ENCODE measurements at places on chromosomes 16 and 17.

- peak; percentile 85 for DNase-seq
Measured at GRCh38 chr17:29091606-29092289, 48.8 kb downstream of the PIPOX start.

DNA sequence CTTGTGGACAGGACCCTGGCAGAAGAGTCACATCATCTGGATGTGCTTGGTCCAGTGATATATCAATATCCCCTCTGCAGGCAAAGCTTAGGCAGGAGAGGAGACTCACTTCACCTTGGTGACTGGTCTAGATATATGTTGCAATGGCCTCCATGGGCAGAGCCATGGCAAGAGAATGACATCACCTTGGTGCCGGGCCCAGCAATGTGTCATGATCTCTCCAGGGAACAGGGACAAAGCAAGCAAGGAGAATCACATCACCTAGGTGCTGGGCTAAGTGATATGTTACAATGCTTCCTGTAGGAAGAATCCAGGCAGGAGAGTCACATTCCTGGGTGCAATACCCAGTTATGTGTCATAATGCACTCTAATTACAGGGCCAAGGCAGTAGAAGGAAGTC lies 2106.2 kb downstream of the TP53TG3F start:
- DNase-seq = no peak

- no peak for DNase-seq
Measured at GRCh38 chr16:66334853-66335574, 31.5 kb upstream of the CDH5 start.

GRCh38 chr17:2511462-2512369 lies at the start of gene METTL16:
TSS of gene METTL16 (minus strand) at chr17:2511888. CDS start at chr17:2502331, 9,557 bp downstream.
- peak; percentile 81 for DNase-seq

DNA sequence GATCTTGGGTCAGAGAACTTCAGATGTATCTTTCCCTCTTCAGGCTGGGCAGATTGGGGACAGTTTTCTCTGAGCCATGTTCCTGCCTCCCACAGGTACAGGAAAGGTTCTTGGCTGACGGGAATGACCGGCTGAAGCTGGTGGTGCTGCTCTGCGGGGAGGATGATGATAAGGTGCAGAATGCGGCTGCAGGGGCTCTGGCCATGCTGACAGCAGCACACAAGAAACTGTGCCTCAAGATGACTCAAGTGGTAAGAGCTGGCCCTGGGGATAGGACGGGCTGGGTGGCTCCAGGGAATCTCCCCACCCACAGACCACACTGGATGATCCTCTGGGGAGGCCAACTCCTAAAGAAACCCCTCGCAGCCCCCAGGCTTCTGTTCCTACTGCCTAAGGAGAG lies 10.9 kb downstream of the SLC35G3 start:
- DNase-seq = no peak

DNA sequence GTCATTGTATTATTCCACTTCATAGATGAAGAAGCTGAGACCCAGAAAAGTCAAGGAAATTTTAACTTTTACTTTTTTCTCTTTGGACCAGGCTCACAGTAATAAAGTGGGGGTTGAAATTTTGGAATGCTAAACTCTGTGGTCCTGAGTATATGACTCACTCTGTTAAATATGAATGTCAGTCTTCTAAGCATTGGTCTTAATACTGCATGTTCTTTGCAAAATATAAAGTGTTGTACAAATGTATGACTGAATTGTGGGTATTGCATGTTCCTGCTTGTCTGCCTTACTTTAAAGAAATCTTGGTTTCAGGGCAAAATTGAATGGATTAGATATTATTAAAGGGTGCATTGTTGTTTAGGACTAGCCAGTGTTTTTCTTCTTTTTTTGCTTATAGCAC lies 950.8 kb upstream of the GOT2 start:
- no peak for DNase-seq

GRCh38 chr17:57515662-57516211 lies 229.4 kb downstream of the CCDC182 start:
- DNase-seq = no peak

- DNase-seq = no peak
Measured at GRCh38 chr16:27778926-27779570, 229.1 kb downstream of the KATNIP start.

DNA sequence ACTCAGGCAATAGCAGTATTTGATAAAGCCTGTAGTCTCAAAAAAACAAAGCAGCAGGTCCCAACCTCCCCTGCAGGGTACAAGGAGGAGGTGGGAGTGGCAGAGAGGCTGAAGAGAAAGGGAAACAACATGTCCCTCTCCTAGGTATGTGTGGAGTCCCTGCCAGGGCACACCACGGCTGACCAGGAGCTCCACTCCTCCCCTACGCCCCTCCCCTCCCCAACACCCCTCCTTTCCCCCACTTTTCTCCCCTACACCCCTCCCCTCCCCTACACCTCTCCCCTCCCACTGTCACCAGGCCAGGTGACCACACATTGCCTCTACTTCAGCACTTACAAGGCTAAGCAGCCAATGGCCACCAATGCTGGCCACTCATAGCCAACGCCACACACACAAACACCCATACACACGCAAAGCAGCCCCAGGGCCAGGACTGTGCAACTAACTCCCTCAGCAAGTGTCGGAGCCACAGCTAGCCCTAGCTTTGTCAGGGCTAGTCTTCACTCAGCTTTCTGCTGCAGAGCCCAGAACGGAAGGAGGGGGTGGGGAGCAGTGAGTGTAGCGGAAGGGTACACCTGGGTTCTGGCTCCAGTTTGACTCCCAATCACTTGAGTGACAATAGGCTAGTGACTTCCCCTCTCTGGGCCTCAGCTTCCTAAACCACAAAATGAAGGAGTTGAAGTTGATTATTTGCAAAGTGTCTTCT lies 8.2 kb downstream of the CAVIN1 start:
- DNase-seq = no peak

DNA sequence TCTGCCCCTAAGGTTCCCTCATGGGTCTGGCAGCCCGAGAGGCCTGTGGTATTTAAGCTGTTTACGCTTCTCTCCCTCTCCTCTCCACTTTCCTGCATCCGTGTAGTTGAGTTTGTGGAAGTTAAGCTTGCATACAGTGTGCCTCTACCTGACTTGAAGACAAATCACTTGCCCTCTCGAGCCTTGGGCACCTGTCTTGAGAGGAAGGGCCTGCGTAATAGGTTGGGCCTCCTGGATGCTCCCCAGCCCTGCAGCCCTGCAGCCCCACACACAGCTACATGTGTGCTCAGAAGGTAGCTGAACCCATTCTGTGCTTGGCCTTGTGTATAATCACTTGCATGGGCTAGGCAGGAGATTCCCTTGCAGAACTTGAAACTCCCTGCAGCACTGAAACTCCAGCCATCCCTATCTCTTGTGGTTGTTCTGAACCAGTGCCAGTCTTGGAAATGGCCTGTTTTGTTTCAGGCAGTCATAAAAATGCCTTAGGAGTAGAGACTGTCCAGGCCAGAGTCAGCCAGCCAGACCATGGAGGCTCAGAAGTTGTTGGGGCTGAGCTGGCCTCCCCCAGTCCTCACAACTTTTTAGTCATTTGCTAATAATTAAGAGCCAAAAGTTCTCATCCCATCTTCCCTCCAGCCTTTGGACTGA lies 134.6 kb downstream of the CLEC16A start:
- DNase-seq = no peak

DNA sequence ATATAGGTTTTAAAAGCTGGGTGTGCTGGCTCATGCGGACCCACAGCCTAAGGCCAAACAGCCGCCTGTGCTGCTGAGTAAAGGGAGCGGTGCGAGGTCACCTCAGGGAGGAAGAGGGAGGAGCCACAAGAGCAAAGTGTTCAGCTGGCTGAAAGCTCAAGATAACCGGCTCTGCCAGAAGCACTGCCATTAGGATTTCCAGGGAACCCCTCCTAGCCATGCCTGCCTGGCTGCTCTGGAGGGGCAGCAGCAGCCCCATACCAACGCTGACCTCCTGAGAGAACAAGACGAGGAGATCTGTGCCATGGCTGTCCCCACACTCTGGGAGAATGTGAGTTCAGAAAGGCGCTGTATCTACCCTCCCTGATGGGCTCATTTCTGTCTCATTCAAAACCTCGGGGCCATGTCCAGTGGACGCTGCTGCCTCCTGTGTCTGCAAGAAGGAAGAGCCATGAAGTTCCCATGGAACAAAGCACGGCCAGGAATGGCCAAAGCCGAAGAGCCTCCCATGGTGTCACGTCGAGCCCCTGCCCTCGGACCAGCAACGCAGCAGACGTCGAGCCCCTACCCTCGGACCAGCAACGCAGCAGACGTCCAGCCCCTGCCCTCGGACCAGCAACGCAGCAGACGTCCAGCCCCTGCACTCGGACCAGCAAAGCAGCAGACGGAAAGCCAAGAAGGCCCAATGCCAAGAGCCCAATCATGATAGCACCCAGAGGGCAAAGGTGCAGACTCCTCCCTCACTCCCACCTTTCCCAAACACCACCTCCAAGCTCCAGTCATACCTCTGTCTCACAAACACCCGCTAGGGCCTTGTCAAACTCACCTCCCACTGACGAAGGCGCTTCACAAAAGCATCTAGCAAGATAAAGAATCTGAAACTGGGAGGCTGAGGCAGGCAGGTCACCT lies 107.0 kb downstream of the ANKRD11 start:
- no peak for DNase-seq

DNA sequence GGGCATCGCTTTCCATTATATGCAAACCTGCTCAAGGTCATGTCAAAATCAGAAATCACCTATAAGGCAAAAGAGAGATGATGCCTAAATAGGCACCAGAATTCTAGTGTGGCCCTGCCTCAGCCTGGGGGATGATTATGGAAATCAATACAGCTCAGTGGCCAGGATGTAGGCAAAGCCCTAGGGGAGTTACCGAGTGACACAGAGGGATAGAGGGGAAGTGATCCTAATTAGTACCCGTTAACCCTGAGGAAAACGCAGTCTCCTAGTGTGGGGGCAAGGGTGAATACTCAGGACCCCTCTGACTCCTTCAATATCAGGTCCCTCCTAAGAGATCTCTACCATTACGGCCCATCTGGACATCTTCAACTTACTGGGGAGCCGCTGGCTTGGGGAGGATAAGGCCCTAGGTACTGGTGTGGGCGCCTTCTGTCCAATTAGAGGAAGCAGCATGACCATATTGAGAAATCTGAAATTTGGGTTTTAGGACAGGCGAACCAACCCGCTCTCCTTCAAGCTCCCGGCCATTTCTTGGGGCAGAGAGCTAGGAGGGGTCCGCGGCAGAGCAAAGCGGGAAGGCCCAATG lies 725 bp downstream of the NT5C3B start:
- no peak for DNase-seq

DNA sequence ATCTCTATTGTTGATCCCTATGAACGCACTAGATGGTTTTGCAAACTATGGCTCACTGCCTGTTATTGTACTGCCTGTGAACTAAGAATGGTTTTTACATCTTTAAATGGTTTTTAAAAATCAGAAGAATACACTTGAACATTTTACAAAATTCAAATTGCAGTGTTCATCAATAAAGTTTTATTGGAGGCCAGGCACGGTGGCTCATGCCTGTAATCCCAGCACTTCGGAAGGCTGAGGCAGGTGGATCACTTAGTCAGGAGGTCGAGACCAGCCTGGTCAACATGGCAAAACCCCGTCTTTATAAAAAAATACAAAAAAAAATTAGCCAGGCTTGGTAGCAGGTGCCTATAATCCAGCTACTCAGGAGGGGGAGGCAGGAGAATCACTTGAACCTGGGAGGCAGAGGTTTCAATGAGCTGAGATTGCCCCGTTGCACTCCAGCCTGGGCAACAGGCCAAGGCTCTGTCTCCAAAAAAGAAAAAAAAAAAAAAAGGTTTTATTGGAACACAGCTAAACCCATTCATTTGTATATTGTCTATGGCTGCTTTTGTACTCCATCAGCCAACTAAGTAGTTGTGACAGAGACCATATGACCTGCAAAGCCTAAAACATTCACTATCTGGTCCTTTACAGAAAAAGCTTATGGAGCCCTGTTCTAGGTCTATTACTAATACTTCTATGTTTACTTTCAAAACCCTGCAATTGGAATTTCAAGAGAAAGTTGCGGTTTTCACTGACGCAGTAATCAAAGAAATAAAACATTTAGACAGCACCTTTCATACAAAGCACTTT lies 18.9 kb downstream of the IKZF3 start:
- DNase-seq = no peak

DNA sequence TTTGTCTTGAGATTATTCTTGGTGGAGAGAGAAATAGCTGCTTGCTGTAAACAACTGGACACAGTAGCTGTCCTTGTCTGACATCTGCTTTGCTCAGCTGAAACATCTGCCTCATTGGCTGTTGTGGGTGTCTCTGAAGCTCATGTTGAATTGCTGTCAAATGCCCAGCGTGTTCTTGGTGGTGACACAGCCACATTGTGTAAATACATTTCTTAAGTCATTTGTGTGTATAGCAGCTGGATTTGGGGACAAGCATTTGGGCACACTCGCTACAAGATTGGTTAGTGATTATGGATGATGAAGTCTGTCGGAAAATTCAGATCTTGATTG lies 5.3 kb downstream of the FAM234A start:
- no peak for DNase-seq

DNA sequence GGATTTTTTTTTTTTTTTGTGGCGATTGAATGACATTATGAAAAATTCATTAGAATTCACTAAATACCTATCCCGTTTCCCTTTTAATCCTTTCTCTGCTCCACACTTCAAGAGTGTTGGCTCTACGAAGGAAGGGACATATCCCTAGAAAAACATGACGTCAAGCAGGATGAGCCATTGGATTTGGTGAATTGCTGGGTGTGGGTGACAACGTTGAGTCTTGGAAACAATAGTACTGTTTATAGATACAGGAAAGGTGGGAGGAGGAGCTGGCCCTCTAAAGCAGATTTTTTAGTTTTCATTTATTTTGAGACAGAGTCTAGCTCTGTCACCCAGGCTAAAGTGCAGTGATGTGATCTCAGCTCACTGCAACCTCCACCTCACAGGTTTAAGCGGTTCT lies 167.6 kb upstream of the FAM20A start:
- DNase-seq = no peak

DNA sequence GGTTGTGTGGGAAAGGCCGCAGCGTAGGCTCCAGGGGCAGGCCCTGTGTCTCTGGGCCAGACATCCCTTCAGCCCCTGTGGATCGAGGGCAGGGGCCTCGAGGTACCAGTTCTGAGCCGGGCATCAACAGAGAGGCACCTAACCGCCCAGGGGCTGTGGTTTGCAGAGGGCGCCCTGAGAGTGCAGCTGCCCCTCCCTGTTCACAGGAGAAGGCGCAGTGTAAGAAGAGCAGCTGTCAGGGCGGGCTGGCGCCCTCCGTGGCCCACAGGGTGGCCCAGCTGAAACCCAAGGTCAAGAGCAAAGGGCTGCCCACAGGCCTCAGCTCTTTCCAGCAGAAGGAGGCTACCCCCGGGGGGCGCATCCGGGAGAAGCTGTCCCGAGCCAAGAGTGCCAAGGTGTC lies 56.5 kb downstream of the ACTG1 start:
- no peak for DNase-seq

GRCh38 chr17:48351911-48352332 lies 78.1 kb downstream of the SKAP1 start:
- peak; percentile 46 for DNase-seq

DNA sequence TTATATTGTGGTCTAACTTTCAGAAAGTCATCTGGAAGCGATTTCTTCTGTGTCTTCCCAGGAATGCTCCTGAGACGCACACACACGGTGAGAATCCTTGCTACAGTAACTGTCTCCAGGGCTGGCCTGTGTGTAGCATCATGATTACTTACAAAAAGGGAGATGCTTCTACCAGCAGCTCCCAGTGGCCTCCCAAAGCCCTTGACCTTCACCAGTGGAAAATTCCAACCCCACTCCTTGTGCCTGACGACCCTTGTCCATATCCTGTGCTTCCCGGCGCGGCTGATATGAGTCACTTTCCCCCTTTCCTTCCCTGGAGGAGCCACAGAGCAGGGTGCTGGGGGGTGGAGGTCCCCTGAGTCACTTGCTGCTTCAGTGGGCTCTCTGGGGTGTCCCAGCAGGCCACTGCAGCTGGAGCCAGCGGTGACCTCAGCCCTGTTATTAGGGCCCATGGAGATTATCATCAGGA lies 22.1 kb upstream of the NAT9 start:
- DNase-seq = no peak

- peak; percentile 86 for DNase-seq
Measured at GRCh38 chr17:42458497-42459255, at the start of gene ATP6V0A1. TSS of gene ATP6V0A1 (plus strand) at chr17:42458878. CDS start at chr17:42460895, 2,017 bp downstream.
